ENCODE measurements at places on chromosomes 2 and 18. TPM values are rescaled to one million over a fixed set of nuclear protein-coding genes. Genes with fewer than 3 reads are reported as not detected.

TUBB8B gene
- total RNA-seq, result 0.49 TPM

KRTCAP3 gene
- 16.5 TPM for total RNA-seq

SERPINB2 gene
- 1.7 TPM for total RNA-seq

SPP2 gene
- not detected for total RNA-seq

C1QL2 gene
- total RNA-seq, result not detected

GALNT5 gene
- not detected for total RNA-seq

UCN gene
- 3.6 TPM for total RNA-seq

HJURP gene
- total RNA-seq, result 0.42 TPM

Data from B cell (primary cell).